ENCODE measurements at places on chromosomes 7 and 10.

GRCh38 chr10:99531026-99531695 is 1.6 kb upstream of the NKX2-3 start:
- no peak for DNase-seq

DNA sequence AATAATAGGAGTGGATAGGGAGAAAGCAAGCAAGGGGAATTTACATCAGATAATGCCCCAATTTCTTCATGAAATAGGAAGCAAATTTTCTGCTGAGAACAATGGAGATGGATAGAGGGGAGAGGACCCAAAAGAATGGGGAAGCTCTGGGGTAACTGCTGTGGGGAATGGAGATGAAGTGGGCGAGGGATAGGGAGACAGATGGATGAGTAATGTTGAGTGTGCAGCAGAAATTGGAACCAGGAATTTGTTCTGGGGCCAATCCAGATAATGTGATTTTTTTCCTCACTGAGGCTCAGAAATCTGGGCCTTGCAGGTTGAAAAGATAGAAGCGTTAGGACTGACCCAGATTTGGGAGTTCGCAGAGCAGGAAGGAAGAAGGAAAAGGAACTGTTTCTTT is 24.5 kb upstream of the MRC1 start:
- DNase-seq = no peak

- DNase-seq = no peak
These were observed 122.3 kb upstream of the ANKRD30A start for GRCh38 chr10:37003126-37003525.

GRCh38 chr7:86643561-86644281 is at the start of gene GRM3:
Gene GRM3 (plus strand): TSS chr7:86643909. CDS start chr7:86765146, 121,237 bp downstream.
- no peak for DNase-seq

DNA sequence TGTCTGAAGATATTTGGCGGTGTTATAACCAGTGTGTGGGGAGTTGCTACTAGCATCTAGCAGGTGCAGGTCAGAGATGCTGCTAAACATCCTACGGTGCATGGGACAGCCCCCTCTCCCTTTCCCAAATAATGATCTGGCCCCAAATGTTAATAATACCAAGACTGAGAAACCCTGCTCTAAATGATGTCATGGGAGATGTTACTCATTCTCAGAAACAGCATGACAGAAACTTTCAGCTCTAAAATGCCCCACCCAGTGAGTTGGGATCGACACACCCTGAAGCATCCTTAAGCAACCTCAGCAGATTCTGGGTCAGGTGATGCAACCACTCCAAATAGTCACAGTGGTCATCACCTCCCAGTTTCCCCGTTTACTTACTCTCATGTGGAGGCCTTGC is 108.8 kb upstream of the MPP7 start:
- DNase-seq = no peak

DNA sequence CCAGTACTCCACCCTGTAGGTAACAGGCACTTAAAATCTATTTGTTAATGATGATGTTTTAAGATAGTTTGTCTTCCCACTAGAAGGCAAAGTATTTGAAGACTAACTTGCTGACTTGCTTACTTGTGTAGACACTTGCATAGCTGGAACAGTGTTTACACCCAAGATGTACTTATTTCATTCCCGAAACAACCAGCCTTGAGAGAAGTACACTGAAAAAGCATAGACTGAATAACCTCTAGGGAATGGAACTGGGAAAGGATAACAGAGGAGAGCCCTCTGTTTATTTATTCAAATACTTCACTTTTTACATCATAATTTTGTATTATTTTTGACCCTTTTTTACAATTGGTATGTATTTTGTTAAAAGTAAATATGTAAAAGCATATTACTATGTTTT is 33.1 kb upstream of the TMEM26 start:
- no peak for DNase-seq

DNA sequence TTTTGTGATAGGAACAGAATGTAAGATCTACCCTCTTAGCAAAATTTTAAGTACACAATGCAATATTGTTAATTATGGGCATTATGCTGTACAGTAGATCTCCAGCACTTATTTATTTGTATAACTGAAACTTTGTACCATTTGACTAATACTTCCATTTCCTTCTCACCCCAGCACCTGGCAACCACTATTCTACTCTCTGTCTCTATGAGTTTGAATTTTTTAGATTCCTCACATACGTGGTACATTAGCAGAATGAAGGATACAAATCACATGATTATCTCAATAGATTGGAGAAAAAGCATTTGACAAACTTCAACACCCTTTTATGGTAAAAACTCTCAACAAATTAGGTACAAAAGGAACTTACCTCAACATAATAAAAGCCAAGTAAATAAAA is 90.3 kb upstream of the DLX6 start:
- no peak for DNase-seq

GRCh38 chr7:142711746-142712616 is 37.3 kb upstream of the PRSS1 start:
- peak; percentile 38 for DNase-seq

GRCh38 chr10:132048294-132048667 is 17.5 kb upstream of the JAKMIP3 start:
- peak; percentile 2 for DNase-seq

DNA sequence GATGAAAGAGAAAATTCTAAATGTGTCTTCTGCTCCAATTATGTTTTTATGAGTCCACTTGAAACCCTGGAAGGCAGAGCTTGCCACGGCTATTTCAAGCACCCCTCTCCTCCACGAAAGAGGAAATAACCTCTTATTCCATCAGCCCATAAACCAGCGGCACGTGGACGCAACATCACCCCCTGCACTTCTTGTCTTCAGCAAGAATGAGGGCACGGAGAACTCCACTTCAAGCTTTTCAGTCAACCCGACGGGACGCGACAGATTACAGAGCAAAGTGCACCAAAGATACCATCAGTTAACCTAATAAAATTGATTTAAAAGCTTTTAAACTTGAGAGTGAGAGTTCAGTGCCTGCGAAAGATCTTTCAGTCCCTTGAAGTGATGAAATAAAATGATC is 406.3 kb downstream of the GALNT17 start:
- DNase-seq = no peak

DNA sequence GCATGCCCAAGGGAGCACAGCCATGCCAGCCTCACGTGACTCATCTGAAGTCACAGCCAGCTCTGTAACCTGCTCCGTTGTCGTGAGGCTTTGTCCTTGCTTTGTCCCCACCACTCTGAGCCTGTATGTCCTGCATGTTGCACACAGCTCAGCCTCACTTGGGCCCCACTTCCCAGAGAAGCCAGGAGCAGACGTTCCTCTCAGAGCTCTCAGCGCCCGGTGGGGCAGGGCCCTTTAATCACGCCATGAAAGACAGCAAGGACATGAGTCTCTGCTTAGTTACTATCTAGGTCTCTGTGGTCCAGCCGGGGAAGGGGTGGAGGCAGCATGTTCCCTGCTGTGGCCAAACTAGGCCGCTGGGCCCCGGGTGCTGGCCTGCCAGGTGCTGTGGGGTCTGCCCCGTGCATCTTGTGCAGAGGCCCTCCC is 127.4 kb upstream of the FAM20C start:
- no peak for DNase-seq

GRCh38 chr7:69934144-69934903 is 336.0 kb downstream of the AUTS2 start:
- DNase-seq = peak; percentile 98

DNA sequence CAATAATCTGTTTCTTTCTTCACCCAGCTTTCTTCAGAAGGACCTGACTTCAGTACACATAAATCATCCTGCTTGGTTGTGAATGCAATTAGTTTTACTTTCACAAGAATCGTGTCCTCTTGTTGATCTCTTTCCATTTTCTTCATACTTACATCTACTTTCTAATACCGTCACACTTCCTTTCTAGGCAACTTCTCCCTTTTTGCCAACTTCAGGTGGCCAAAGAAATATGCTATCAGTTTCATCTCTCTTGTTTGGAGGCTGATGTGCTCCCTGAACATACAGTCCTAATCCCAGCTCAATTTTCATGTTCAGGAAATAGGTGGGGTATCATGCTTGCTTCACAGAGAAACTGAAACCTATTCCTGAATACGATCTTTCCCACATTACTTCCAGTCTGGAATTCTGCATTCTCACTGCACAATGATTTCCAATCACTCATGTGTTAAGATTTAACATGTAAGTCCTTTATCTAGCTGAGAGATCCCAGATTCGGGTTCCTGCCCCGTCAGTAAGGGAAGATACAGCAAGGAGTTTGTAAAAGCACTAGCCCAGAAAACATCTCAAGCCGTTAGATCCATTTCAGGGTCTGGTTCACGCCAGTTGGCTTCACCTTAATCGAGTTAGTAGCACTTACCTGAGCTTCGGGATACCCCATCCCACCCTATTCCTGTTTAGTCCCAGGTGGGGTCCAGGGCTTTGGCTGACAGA is 994 bp downstream of the SLC25A28 start:
- DNase-seq = no peak

DNA sequence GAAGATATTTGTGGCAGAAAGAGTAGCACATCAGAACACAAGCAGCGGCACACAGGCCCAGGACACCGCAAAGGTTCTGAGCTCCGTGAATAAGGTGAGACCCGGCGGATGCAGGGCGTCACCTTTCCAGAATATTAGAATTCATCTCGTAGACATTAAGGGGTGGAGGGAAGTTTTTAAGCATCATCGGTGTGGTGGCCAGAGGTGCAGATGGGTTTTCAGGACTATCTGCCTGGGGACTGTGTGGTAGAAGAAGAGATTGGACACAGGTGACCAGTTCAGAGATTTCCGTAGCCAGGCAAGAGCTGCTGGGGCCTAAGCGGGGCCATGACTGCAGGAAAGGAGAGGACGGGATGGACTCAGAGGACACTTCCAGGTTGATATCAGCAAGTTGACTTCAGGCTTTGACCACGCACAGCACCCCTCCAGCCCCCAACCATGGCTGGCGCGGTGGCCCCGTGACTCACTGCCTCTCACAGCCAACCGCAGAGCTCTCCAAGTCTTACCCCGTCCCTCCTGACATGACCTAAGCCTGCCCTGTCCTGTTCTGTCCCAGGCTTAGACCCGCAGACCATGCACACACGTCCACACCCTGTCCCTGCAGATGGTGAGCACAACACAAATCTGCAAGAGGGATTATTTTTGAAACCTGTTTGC is 97.2 kb downstream of the OAT start:
- no peak for DNase-seq

- DNase-seq = peak; percentile 15
These were observed 3.5 kb downstream of the NRCAM start for GRCh38 chr7:108452707-108453106.

- DNase-seq = no peak
These were observed 300.6 kb downstream of the ZEB1 start for GRCh38 chr10:31619531-31620061.

DNA sequence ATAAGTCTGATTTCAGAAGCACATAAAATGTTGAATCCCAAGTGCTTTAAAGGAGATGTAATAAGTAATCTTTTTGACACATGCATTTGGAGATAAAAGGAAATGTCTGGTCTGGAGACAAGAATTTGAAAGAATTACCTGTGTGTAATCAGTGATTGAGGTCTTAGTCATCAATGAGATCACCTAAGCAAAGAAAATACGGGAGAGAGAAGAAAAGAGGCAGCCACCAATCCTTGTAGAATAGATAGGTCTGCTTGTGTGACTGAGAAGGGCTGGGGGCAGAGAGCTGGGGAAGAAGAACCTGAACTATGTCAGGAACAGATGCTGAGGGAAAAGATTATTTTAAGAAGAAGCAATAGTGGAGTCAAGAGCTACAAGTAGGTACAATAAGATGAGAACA is 49.3 kb upstream of the ITPRID1 start:
- DNase-seq = no peak

Measured in NCI-H2081 (cell line).